ENCODE measurements at places on chromosomes 12 and 14. TPM values are rescaled to one million over a fixed set of nuclear protein-coding genes. Genes with fewer than 3 reads are reported as not detected.

Gene POLE2
- 2.3 TPM for total RNA-seq

Gene ARHGEF40
- total RNA-seq, result 25.3 TPM

Gene KCNH3
- 19.9 TPM for total RNA-seq

Gene KCNJ8
- total RNA-seq, result 13.8 TPM

Gene KLRB1
- 7.6 TPM for total RNA-seq

Gene LPAR5
- total RNA-seq, result 4.4 TPM

Gene CEBPE
- total RNA-seq, result 0.77 TPM

Gene CCDC88C
- total RNA-seq, result 38.9 TPM

Gene BMAL2
- total RNA-seq, result 7.5 TPM

Gene P2RX2
- 0.76 TPM for total RNA-seq

Gene PLBD1
- total RNA-seq, result 25.7 TPM

Gene VEZT
- 88.0 TPM for total RNA-seq
